ENCODE measurements at places on chromosomes 4 and X.
A peak's percentile ranks its signal among the peaks of the same experiment; 100 is the strongest.

DNA sequence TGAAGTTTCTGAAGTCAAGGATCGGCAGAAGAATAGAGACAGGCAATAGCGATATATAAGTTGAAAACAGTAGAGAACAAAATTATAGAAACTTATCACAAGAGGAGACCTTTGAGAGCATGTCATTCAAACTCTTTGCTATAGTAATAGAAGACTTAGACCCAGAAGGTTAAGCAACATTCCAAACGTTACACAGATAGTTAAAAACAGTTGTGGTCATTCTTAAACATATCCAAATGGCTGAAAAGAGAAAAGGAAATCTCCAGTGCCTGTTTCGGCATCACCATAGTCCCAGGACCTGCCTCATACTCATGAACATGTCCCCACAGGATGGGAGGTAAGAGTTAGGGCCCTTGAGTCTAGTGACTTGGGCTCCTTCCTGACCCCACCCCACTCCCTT, 258.1 kb upstream of the NOCT start:
- DNase-seq, result no peak

DNA sequence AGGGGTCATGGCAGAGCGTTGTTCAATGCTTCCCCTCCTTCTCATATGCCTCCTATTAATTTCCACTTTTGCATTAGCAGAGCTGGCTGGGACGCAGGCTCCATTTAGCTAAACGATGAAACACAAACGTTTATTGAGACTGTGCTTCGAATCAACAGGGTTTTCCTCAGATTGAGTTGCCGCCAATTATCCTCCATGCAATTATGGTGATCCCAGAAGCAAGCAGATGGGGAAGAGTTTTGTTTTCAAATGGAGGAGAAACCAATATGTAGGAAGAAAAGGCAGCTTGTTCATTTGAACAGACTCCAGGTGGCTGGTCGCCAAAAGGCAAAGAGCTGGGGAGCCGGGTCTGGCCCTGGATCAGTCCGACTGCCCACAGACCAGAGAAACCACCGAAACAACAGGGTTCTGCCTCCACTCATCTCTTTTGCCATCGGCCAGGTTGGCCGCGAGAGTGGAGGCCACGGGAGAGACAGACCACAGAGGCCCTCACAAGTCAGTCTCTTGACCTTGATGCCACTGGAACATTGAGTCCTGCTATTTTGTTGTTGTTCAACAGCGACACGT, 184.8 kb downstream of the GBA3 start:
- no peak for DNase-seq

DNA sequence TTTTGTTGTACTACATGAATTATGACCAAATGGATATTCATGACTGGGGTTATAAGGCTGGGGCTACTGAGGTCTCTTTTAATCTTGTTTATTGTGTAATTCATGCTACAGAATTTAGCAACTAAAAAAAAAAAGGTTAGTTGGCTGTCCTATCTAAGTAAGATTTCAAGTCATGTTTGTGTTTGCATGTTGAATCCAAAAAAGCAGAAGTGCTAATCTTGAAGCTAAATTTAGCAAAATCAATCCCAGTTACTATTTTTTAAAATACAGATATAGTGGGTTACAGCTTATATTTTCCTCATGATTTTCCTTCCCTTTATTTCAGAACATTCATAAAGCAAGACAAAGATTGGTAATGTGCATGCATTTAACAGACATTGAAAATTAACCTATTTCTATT, 19.4 kb downstream of the MTMR1 start:
- no peak for DNase-seq

- no peak for DNase-seq
These were observed 38.6 kb downstream of the HTRA3 start for GRCh38 chr4:8308144-8308543.

DNA sequence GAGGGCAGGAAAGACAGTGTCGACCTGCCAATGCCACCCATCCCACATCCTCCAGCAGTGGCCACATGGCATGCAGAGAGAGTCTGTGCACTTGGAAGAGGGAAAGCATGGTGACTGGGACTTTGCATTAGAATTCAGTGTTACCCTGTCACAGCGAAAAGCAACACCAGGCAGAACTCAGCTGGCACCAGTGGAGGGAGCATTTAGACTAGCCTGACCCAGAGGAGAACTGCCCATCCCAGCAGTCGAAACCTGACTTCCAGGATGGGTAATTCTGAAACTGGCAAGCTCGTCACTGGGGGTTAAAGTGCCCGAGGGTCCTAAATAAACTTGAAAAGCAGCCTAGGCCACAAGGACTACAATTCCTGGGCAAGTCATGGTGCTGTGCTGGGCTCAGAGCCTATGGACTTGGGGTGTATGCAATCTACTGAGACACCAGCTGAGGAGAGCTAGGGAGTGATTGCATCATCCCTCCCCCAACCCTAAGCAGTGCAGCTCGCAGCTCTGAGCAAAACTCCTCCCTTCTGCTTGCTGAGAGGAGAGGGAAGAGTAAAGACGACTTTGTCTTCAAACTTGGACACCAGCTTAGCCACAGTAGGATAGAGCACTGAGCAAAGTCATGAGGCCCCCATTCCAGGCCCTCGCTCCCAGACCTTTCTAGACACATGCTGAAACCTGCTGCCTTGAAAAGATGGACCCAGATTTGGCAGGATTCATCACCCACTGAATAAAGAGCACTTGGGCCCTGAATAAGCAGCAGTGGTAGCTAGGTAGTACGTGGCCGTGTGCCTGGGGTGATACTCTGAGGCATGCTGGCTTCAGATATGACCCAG, 68.8 kb downstream of the DDX60L start:
- DNase-seq, result no peak

GRCh38 chr4:6689506-6689960, 4.1 kb upstream of the S100P start:
- DNase-seq, result no peak

GRCh38 chr4:150366487-150366999, 215.4 kb upstream of the MAB21L2 start:
- no peak for DNase-seq

GRCh38 chr4:83599183-83599582, 63.3 kb downstream of the GPAT3 start:
- DNase-seq, result no peak

- DNase-seq, result no peak
These were observed 157.5 kb upstream of the ANKRD50 start for GRCh38 chr4:124869961-124870495.

DNA sequence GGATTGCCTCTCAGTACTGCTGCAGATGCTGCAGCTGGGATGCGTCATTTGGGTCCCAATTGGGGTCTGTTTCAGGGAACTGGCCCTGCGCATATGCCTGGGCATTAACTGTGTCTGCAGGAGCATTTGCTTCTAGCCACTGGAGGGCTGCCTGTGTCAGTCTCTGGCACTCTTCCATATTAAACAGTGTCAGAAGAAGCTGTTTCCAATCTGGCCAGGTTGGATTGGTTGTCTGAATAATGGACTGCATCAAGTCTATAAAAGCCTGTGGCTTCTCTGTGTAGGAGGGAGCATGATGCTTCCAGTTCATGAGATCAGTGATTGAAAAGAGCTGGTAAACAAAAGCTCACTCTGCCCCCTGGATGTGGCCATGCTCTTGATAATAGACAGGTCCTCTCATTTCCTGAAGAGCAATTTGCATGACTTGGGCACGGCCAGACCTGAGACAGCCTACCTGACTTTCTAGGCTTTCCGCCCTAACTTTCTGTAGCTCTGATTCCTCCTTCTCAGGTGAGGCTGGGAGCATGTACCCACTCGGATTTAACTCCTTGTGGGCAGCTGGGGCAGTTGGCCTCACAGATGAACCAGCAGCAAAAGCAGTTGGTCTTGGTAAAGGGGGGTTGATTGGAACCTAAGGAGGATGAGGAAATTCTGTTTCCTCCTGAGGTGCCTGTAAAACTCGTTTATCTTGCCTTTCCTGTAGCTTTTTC, 29.2 kb downstream of the SULT1E1 start:
- no peak for DNase-seq

- DNase-seq, result peak; percentile 17
These were observed 118.8 kb downstream of the GABRA2 start for GRCh38 chr4:46270986-46271596.

DNA sequence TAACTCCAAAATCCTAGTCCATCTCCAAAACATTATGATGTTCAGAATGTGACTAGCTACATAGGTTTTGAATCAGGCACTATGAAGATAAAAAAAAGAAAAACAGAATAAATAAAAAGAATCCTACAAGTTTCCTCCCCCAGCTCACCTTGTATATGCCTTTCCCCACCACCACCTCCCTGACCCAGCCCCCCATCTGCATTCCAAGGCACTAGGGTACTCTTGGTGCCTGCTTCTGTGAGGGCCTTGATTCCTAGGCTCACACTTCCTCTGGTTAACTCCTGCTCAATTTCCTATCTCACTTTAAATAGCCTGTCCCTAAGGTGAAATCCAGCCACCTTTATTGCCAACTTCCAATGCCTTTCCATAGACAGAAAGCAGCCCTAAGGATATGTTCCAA, 178.7 kb upstream of the ATOH1 start:
- DNase-seq, result no peak

DNA sequence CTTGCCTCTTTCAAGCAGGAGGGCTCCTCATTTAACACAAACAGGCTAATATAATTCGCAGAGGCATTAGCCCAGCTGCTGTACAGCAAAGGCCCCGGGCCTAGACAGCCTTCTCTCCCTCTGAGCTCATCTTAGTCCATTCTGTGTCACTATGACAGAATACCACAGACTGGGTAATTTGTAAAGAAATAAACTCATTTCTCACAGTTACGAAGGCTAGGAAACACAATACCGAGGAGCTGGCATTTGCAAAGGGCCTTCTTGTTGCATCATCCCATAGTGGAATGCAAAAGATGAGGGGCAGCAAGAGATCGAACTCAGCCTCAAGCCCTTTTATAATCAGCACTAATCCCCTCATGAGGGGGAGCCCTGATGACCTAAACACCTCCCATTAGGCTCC, 48.5 kb downstream of the TSPAN5 start:
- DNase-seq, result no peak

- no peak for DNase-seq
These were observed 25.0 kb downstream of the CPZ start for GRCh38 chr4:8617486-8618040.

GRCh38 chr4:4981827-4982226, 37.4 kb downstream of the CYTL1 start:
- no peak for DNase-seq

DNA sequence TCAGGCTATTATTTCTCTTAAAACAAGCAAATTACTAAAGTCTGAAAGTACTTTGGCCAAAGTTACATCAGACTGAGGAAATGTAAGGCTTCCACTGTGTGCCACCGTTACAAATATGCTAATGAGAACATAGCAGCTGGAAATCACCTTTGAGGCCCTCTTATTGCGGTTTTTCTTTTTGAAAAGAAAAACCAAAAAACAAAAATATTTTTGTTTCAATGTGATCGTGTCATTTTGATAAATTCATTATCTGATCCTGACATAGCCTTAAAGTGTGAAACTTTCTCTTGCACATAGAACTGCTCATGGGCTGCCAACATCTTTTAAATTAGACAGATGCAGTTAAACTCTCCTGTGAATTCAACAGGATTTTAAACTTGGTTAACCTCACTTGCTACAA, 2.8 kb upstream of the TIFA start:
- DNase-seq, result no peak

DNA sequence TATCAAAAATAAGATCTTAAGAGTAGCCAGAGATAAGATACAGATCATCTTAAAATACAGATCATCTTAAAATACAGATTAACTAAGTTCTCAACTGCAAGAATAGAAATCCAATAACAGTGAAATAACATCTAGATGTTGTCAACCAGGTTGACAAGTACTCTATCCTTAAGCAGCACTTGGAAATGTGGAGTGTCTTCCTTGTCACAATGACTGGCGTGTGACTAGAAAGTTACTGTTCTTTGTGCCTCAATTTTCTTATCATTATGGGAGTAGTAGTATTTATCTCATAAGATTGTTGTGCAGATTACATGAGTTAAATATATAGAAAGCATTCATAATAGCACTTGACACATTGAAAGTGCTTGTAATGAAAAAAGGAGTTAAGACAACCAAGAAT, 25.8 kb upstream of the HPGDS start:
- no peak for DNase-seq

GRCh38 chrX:16185725-16186136, 18.4 kb downstream of the MAGEB17 start:
- no peak for DNase-seq

DNA sequence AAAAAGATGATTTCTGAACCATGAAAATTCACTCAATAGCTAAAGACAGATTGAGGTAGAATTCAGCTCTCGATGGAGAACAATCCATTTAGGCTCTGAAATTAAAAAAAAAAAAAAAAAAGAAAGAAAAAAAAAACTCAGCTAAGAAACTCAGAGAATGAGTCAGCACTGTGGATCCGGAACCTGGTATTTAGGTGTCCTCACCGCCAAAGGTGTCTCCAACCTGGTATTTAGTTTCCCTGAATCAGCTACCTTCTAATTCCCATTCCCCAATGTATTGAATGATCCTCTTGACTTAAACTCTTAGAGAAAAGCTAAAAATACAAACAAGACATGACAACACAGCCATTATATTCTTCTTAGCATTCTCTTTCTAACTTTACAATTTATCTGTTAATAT, 150.3 kb upstream of the RASGEF1B start:
- no peak for DNase-seq

DNA sequence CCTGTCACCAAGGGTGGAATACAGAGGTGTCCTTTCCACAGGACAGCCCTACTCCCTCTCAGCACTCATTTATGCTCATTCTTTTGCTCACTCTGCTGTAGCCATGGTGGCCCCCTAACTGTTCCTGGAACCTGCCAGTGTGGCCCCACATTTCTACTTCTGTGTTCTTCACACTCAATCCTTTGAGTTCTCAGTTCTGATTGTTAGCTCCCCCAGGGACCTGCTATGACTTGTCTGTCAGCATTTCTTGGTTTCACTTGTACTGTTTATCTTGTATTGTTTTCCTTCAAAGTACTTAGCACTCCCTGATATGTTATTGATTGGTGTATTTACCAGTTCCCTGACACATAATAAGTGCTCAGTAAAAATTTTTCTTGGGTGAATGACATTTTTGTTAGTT, 14.9 kb downstream of the VBP1 start:
- no peak for DNase-seq

DNA sequence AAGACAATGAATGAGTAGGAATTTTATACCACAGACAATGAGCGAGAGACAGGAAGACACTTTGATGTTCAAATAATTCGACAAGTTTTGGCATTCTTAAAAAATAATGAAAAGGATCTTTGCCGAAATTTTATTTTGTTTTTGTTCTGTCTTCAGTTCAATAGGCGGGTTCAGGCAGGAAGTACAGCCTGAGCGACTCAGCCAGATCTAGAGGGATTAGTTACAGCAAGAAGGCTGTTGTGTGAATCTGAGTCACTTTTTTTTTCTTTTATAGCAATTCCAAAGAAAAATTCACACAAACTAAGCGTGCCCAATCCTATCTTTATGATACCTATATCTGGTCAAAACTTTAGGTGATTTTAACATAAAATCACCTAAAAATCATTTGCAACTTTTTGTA, 505.4 kb upstream of the FAM241A start:
- DNase-seq, result no peak

DNA sequence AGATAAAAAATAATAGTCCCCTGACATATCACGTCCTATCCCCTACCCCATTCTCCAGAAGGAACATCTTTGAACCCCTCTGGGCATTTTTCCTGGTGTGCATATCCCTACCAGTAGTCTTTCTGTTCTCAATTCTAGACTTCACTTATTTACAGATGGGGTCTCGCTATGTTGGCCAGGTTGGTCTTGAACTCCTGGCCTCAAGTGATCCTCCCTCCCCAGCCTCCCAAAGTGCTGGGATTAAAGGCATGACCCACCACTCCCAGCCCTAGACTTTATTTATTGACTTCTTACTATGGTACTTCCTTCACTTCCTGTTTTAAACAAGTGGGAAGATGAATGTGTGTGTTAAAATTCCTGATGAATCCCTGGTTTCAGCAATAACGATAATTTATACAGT, 612 bp upstream of the RRAGB start:
- no peak for DNase-seq

GRCh38 chrX:141839856-141840255, 1.7 kb downstream of the MAGEC3 start:
- no peak for DNase-seq

All from NCI-H460 (cell line).